Stimulated activated CD8-positive, alpha-beta memory T cell treated with anti-CD3 and anti-CD28 coated beads, Interleukin-15, amount 100 ng/mL, for 24 hours (primary cell): ENCODE measurements at places on chromosomes 12 and 14.

- no peak for DNase-seq
Measured at GRCh38 chr14:104885031-104885972, 20.2 kb downstream of the CEP170B start.

- DNase-seq = no peak
Measured at GRCh38 chr12:131574395-131574771, 136.5 kb upstream of the SFSWAP start.

GRCh38 chr12:105467710-105468366, 137.3 kb downstream of the C12orf75 start:
- DNase-seq = no peak

DNA sequence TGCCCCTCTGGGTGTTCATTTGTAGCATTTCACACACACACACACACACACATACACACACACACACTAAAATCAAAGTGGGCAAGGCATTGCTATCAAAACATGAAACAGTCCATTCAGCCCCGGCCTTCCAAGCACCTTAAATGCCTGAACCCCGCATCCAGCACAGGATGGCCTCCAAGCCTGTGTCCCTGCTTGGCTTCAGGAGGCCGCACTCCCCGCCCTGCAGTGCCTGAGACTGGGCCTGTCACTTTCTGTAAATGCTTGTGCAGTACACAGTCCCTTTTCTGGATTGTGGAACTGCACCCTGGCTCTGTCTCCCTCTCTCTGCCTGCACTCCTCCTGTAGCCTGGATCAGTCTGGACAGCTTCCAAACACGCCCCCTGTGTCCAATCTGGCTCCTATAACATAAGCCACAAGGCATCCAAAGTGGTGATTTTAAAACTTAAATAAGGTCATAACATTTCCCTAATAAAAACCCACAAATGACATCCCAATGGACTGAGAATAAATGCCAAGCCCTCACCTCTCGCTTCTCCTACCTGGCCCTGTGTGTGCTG, 972.2 kb upstream of the TMEM132C start:
- no peak for DNase-seq

DNA sequence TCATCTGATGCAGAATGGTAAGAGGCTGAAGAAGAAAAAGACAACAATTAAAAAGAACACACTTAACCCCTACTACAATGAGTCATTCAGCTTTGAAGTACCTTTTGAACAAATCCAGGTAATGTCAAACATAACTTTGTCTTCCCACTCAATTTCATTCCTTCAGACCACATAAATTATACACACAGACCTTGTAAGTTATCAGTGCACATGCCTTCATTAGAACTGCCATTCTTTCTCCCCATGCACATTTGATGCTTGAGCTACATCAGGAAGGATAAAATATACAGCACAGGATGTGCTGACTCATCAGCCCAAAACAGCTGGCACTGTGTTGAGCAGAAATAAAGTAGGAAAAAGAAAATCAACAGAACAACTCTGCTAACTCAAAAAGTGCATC, 246.7 kb downstream of the PAWR start:
- DNase-seq = no peak

DNA sequence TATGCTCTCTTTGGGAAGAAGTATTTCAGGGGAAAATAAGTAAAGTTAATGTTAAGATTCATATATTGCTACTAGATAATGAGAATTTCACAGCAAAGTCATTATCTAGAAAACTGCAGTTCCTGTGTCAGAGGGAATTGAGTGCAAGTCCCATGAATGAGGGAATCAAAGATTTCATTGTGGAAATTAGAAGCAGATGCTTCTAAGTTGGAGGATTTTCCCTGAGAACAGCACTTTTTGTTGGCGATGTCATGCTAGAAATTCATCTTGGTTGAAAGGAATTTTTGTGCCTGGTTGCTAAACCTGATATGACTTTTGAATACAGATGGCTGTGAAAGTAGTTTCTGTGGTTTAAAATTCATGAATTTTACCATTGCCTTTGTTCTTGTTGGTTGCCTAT, 25.6 kb downstream of the FRMD6 start:
- no peak for DNase-seq

DNA sequence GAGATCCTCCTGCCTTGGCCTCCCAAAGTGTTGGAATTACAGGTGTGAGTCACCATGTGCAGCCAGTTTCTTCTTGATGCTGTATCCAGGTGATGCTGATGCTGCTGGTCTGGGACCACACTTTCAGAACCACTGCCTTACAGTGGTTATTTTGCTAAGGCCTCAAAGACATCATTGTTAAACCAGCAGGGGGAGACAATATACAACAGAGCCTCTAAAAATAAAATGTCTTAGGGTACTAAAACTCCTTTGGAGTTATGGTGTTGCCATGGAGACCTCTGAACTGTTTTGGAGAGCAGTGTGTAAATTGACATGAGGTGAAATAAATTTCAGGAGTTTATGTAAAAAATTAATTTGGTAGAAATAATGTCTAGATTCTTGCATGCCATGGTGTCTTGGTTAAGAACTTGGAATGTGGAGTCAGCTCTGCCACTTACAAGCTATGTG, 1.1 kb upstream of the ARG2 start:
- no peak for DNase-seq

DNA sequence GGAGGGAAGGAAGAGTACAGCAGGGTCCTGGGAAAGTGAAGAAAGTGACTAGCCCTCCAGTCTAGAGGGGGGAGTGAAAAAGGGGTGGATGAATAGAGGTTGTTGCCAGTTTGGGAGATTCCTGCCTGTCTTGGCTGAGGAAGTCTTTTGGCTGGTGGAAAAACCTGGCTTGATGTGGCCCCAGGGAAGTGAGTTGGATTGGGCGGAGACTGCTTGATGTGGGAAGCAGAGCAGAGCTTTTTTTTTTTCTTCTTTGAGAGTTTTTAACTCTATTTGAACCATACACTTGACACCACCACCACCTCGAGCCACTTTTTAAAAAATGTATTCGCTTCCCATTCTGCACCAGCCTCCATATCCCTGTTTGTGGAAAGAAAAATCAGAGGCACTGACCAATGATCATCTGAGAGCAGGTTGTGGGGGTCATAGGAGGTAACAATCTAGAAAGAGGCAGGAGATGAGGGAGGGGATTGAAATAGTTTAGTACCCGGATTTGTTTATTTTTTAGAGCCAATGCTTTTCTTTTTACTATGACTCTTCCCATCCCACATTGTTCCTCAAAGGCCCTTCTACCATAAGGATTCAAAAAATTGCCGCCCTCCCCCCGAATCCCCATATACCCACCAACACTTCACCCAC, 690 bp upstream of the DTX3 start:
- no peak for DNase-seq

DNA sequence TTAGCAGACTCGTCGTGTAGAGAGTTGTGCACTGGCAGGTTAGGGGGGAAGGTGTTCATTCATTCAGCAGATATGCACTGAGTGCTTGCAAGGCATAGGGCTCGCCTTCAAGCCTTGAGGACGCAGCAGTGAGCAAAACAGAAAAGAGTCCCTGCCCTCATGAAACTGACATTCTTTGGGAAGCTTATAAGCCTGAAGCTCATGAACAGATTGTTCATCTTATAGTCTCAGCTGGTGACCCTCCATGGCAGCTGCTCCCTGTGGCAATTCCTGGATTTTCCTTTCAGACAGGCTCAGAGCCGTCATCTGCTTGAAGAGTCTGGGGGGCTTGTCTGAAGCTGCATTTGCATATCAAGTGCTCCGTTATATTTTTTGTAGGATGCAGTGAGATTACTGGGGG, 148.4 kb downstream of the PRKCH start:
- DNase-seq = no peak

- no peak for DNase-seq
Measured at GRCh38 chr12:11839091-11839641, 189.7 kb downstream of the ETV6 start.

DNA sequence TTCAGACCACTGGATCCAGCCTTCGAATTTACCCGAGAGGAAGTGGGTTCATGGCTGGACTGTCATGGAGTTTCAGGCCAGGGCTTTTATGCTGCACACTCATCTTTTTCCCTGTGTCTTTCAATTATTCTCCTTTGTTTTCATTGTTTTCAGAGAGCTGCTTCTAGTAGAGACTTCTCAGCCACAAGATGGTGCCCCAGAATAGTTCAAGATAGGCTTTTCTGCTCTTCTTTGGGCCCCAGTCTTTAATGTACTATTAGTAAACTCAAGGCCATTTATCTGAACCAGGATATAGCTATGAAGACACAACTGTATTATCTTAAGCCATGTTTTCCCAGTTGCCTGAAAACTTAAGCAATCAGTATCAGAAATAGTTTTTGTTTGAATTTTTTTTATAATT, 30.4 kb upstream of the PSMA6 start:
- no peak for DNase-seq

DNA sequence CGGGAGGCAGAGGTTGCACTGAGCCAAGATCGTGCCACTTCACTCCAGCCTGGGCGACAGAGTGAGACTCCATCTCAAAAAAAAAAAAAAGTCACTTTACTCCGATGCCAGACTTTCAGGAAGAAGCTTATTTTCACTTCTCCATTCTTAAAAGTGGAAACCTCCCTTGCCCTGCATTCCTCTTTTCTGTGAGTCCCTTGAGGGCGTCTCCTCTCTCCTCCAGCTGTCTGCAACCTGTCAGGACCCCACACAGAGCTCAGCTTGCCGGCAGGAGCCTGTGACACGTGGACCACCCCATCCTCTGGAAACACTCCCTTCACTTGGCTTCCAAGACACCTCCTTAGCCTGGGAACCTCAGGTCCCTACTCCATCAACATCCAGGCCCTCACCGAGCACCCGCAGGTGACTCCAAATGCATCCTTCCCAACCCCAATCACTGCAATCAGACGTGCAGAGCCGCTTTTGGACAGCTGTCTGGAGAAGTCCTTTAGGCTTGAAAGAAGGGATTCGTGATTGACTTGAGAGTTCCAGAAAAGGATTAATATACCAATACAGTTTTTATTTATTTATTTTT, 34.3 kb downstream of the SLC15A4 start:
- no peak for DNase-seq

DNA sequence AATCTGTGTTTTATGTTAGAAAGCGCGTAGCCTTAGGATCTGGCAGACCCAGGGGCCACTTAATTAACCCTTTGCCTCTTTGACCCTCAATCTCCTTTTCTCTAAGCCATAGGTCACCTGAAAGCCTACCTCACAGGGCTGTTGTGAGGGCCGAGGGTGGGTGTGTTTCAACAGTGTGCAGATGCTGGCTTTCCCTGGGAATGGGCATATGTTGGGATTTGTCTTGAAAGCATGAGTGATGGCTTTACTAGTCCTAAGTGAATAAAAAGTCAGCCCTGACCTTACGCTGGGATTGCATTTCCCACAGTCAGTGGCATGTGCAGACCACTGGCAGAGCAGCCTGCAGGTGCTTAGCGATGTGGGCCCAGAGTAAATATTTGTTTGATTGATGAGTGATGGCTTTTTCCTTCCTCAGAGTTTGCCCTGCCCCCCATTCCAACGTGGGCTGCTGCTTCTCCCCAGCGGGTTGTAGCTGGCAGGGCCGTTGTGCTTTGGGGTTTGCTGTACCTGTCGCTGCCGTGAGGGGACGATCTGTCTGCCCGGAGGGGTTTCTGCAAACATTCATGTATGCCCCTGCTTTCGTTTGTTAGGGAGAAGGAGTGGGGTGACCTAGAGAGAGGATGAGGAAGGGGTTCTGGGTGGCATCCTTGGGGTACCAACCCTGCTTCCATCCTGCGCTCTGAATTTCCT, 31.5 kb downstream of the MEG3 start:
- DNase-seq = no peak

GRCh38 chr12:85823436-85824180, 12.6 kb downstream of the RASSF9 start:
- DNase-seq = no peak

DNA sequence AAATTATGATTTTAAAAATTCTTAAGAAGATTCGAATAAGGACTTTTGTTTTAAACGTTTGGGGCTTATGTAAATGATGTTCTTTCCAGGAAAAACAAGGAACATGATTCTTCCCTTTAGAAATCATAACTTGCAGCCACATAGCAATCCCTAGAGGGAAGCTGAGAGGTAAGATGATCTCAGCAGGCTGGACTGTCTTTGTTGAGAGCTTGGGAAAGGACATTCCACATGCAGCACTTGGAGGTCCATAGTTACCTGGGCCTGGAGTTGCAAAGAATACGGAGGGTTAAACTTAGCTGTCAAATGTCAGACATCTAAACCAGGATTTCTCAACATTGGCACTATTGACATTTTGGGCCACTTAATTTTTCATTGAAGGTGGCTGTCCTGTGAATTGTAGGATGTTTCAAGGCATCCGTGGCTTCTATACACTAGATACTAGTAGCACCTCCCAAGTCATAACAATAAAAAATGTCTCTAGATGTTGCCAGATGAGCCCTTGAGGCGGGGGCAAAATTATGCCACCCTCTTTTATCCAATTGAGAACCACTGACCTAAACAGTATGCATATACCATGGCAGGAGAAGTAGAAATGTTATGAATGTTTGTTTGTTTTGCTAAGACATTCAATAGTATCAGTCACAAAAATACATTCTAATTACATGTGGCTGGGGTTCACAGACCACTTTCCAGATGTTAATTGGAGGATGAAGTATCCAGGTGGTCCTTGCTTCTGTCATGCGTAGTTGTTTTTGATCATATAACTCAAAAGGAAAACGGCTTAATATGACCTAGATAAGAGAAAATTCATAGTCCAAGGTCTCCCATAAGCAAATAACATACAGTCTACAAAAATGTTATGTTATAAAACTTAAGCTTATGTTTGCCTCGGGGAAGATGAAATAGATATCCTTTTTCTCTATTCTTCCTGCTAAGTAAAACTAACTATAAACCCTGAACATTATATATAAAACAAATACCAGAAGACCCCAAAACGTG, 30.5 kb downstream of the TTC6 start:
- DNase-seq = no peak

GRCh38 chr14:101920271-101920670, 44.1 kb upstream of the DYNC1H1 start:
- no peak for DNase-seq

GRCh38 chr14:89121968-89122620, 294.9 kb downstream of the FOXN3 start:
- DNase-seq = no peak
